CD4-positive, CD25-positive, alpha-beta regulatory T cell (primary cell): ENCODE measurements at places on chromosomes 12 and 14.
A peak's percentile ranks its signal among the peaks of the same experiment; 100 is the strongest.

DNA sequence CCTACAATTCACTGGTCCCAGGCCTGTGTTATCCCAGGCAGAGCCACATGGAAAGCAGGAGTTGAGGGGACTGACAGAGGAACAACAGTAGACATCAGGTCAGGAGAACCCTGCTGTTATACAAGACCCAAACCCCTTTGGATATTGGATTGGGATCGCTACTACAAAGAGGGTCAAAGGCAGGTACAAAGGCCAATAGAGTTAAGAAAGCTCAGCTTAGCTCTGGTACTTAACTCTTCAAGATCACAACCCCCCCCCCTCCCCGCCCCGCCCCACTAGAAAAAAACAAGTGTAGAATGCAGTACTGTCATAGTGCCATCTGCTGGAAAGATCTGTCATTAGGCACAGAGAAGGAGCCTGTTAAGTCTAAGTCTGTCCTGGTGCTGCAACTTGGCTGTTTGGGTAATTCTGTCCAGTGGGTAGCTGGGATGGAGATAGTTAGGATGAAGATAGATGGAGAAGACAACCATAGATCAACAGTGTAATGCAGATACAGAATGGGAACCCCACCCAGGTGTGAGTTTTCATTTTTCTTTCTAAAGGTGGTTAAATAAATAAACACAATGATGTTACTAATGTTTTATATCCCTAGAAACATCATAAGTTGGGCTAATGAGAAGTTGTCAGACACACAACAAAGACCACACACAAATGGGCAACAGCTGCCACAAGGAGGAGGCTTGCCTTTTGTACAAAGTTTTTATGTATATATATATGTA, 17.2 kb downstream of the REM2 start:
- peak; percentile 89 for DNase-seq

- DNase-seq: no peak
Observed at GRCh38 chr14:60257865-60258264, 8.8 kb downstream of the PPM1A start.

DNA sequence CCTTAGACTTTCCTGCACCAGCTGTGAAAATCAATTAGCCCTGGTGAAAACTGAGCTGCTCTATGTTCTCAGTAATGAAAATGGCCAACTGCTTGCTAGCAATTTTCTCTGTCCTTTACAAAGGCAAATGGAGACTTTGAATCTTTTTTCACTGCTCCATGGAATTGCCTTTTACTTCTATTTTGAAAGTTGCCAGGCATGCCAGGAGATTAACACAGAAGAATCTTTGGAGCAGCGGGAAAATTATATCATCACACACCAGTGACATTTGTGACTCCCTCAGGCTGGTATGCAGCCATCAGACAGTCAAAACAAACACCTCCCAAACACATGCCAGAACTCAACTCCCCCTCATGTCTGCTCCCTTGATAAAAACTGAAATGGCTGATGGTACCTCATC, 872.0 kb upstream of the FLRT2 start:
- DNase-seq: no peak

- no peak for DNase-seq
Observed at GRCh38 chr14:71734885-71735284, 197.3 kb upstream of the RGS6 start.

DNA sequence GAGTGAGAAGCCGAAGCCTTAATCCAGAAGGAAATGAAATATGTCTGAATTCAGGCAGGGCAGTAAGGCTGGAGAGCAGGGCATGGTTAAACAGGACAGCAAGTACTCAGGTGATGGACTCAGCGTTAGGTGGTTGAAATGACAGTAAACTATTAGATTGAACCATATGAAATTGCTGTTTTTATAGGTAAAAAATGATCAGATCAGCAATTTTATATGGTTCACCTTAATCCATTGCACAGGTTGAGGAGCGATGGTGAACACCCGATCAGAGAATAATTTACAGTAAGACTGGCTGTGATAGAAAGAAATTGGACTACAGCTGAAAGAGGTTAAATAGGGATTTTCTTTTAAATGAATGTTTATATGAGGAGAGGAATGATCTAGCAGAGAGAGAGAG, 56.6 kb downstream of the TTC6 start:
- DNase-seq: no peak

DNA sequence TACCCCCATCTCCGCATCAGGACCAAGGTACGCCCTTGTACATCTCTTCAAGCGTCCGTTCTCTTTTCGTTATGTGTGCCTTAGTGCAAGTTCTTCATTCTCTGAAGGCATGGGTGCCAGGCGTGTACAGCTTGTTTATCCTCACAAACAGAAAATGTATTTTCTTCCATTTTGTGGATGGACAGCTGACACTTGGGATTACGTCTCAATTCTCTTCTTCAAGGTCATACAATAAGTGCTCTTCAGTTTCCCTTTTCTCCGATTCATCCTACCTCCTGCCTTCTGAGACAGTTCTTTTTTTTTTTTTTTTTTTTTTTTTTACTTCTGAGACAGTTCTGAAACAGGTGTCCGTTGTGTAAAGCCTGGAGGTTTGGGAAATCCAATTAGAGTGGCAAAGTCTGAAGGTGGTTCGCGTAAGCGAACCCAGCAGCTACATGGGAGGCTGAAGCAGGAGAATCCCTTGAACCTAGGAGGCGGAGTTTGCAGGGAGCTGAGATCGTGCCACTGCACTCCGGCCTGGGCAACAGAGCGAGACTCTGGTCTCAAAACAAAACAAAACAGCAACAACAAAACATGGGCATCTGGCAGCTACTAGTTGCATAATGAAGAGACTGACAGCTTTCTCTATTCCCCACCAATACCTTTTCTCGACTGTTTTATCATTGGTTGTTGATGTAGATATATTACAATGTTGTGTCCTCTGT, 734 bp downstream of the COX6A1 start:
- DNase-seq: no peak

- DNase-seq: no peak
Observed at GRCh38 chr12:39805651-39806050, 186.0 kb upstream of the ABCD2 start.
